Ammon's horn (tissue), 1 donor: ENCODE measurements at places on chromosomes 1 and 21.

DNA sequence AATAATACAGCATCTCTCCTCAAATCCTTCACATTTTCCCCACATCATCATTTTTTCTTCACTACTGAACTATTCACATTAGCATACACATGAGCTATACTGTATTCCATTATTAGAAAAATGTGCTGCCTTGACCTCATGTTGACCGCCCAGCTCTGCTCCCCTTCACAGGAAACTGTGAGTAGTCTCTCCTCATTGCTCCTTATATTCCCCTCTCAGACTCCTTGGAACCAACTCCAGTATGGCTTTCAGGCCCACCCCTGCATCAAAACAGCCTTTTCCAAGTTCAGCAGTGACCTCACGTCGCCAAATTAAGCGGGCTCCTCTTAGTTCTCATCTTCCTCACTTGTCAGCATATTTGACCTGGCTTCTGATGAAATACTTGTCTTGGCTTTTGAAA, 59.2 kb upstream of the SPAG17 start:
- DNase-seq: no peak

GRCh38 chr1:228927946-228928898, 192.9 kb downstream of the RHOU start:
- DNase-seq: no peak

DNA sequence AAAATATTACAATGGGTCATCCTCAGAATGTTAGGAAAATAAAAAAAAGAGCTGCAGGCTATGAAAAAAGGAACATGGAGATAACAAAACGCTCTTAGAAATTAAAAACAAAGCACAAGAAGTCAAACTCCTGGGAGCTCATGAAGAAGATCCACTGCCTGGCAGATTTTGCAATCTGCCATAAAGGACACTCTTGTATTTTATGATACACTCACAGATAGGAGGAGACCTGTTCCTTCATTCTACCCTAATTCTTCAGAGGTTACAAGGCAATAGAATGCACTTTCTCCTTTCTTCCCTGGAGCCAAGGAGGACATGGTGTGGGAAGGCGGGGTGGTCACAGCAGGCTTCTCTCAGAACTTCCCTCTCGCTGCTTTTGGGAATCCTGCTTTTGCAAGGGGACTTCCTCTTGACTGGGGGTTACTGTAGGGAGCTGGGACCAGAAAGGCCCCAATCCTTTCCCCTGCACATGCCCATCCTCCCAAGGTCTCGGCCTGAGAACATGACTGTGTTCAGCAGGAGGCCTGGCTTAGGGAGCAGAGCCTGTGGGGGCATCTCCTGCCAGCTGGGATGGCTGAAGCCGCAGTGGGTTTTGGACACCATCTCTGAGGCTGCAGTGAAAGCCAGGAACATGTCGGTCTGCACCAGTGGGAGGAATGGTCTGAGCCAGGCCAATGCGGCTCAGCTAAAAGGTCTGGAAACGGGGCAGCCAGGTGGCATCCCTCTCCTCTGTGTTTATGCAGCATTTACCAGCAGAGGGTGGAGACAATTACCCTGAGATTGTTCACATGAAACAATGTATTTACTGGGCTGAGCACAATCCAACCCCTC, 44.8 kb downstream of the GPR161 start:
- DNase-seq: no peak

DNA sequence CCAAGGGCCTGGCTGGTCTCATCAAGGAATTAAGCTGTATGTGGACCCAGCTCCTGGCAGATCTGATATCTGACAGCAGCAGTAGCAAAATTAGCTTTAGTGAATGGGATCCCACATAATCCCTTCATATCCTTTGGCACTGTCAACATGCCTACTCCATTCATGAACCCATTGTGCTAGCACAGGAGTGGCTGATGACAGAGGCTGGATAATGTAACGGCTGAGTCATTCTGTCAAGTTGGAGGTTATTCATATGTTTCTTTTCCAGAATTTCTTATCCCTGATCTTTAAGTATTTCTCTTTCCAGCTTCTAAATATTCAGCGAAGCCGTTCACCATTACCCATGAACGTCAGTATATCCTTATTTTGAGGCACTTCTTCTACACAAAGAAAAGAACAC, 84.3 kb downstream of the EXTL2 start:
- DNase-seq: no peak

DNA sequence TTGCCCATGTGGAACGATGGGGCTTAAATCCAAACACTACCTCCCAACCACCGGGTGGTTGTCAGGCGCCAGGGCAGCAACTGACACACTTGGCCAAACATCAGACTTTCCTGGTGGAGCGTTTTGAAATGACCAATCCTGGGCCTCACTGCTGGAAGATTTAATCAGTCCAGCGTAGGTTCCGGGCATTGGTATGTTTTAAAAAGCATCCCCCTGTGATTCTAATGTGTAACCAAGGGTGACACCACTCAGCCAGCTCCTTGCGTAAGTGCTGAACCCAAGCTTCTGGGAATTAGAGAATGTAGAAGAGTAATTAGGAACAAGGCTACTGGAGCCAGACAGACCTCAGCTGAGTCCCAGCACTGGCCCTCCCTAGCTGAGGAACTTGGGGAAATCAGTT, 44.8 kb upstream of the KAZN start:
- peak; percentile 4 for DNase-seq

GRCh38 chr1:237861944-237862343, 28.8 kb downstream of the ZP4 start:
- DNase-seq: no peak

GRCh38 chr1:203175237-203175826, at the start of gene MYBPH:
TSS of gene MYBPH (minus strand) at chr1:203175826. CDS start at chr1:203175755, 71 bp downstream.
- no peak for DNase-seq

DNA sequence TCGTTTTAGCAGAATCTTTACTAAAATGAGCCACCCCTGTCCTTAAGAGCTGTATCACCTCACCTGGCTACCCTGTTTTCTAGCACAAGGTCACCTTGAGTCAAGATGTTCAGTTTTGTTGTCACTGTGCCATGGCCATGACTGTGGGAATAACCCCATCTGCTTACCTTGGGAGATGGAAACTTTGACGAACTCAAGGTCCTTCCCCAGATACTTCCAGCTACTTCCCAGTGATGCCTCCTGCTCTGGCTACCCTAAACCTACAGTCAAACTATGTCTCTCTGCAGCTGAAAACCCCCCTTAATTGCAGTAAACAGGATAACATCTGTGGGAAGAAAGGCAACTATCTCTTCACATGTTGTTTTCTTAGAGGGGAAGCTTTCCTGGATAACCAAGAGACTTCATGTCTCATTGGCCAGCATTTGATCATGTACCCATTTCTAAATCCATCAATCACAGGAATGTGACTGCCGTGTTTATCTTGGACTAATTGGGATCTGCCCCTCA, 89.5 kb upstream of the C1orf21 start:
- DNase-seq: no peak

DNA sequence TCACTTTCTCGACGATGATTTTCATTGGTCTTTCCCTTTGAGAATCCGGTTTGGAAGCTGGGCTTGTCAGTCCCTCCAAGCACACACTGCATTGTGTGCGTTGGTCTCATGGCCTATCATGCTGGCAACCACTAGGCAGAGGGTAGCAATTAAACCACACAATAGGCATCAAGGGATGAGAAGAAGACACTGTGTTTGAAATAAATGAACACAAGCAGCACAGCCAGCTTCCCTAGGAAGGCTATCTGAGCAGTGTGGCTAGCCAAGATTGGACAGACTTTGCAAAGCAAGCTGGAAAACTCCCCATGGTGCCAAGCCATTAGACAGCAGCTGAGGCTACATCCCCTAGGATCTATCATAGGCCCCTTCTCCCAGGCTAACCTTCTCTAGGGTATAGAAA, 288.7 kb downstream of the NUF2 start:
- DNase-seq: no peak

- DNase-seq: peak; percentile 45
Measured at GRCh38 chr1:29033829-29034466, 89.8 kb downstream of the TMEM200B start.

GRCh38 chr1:89910780-89911179, 84.1 kb upstream of the ZNF326 start:
- no peak for DNase-seq

- peak; percentile 43 for DNase-seq
Measured at GRCh38 chr1:186082235-186082937, 292.7 kb downstream of the TPR start.

DNA sequence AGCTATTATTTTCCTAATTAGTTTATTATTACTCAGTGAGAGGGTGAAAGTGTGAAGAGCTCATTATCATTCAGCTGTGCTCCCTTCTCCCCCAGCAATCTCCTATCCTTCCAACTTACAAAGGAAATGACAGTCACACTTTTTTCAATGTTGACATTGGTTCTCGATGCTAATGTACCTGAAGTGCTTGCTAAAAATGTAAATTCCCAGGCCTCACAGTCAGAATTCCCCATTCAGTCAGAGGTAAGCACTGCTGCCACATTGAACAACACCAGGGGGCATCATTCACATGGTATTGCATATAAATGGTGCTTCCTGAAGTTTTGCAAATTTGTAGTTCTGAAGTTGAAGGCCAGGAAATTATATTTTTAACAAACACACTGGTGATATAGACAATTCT, 132.7 kb upstream of the FOXD3 start:
- no peak for DNase-seq

GRCh38 chr1:24564695-24565094, 8.8 kb downstream of the NCMAP start:
- no peak for DNase-seq

- DNase-seq: no peak
Measured at GRCh38 chr1:106700211-106700610, 356.3 kb upstream of the PRMT6 start.

- DNase-seq: no peak
Measured at GRCh38 chr1:207972337-207972736, 61.4 kb upstream of the CD34 start.

- no peak for DNase-seq
Measured at GRCh38 chr1:31727195-31727594, 23.4 kb upstream of the COL16A1 start.

DNA sequence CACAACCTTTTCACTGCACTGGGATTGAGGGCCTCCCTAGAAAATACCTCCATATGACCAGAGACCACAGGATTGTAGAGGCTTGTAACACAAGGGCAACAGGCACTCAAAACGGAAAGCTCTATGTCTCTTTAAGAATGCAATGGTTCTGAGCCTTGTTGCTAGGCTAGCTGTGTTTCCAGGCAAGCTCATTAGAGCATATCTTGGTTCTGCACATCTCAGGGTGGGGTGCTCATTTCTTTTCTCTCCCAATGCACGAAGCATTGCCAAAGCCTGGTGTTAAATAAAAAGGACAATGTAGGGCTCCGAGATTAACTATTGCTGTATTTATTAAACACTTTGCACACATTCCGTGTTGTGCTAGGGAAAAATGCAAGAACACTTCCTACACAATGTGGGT, 315.9 kb downstream of the PRDM2 start:
- DNase-seq: peak; percentile 27

- peak; percentile 8 for DNase-seq
Measured at GRCh38 chr21:40242586-40243265, 375.5 kb downstream of the PCP4 start.

DNA sequence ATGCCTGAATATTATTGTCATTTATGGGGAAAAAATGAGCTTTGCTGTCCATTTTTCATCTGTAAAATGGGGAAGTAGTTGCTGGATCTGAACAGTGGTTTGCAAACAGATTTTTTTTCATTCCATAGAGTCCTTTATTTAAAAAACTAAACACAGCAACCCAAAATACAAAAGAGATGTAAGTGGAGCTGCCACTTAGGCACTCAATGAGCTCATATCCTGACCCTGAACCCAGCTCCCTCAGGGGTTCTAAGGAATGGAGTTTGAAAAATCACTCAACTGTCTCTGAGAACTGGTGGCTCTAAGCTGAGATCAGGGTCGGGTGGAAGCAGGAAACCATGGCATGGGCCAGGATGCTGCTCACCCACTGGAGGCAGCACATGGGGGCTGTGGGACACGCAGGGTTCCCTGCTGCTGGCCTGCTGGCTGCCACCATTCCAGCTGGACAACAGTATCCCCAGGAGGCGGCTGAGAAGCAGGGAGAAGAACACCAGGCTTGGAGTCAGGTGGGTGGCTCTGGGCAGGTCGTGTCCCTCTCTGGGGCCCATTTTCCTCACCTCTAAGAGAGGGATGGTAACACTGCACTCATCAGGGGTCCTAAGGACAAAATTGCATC, 9.6 kb upstream of the ECE1 start:
- no peak for DNase-seq

GRCh38 chr1:31161571-31161970, 78.1 kb downstream of the NKAIN1 start:
- no peak for DNase-seq

DNA sequence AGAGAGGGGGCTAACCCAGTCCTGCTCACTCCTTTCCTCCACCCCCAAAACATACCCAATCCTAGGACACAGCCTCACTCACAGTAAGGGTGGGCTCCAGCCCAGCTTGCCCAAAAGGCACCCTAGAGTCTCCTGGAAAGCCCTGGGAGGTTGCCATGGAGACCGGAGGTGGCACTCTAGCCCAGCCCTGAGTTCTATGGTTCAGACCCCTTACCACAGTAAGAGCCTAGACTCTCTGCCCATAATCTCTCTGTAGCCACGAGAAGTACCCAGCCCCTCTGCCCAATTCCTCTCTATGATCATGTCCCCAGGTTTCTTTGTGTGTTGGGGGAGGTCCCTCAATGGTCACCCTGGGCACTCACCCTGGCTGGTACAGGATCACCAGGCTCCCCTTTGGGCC, 14.4 kb downstream of the COL16A1 start:
- DNase-seq: no peak

DNA sequence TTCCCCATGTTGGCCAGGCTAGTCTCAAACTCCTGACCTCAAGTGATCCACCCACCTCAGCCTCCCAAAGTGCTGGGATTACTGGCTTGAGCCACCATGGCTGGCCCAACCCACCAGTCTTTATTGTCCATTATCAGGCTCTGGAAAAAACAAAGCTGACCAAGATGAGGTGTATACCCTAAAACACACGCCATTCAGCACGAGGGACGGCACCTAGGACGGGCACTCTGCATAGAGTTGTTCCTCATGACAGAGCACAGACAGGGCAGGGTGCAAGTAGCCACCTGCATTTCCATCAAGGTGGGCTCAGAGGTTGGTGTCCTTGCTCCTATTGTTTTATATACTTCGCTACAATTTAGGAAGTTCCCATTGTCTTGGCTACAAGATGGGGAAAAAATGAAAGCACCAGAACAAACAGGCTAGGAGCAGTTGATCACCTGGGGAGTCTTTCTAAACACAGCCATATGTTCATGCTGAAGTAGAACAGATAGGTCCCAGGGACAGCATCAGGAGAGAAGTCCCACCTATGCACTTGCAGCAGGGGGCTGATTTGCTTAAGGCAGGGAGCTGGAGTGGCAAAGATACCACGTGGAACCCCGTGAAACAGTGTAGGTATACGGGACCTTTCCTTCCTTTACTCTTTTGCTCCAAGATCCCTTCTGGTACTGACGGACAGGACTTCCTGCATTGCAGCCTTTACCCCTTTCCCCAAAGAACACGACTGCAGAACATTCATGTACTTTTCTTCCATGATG, 4.5 kb downstream of the KRTCAP2 start:
- DNase-seq: no peak
